Sigmoid colon (tissue), 7 donors: ENCODE measurements at places on chromosomes 12 and 14. TPM values are rescaled to one million over a fixed set of nuclear protein-coding genes. Genes with fewer than 3 reads are reported as not detected.
A peak's percentile ranks its signal among the peaks of the same experiment; 100 is the strongest.

- no peak overlapping the region for H3K27ac ChIP-seq
- no peak overlapping the region for H3K4me3 ChIP-seq
- DNase-seq, result no peak
- peaks cover 10% of the 10 kb centered on the region for H3K4me1 ChIP-seq
- H3K27me3 ChIP-seq, result no peaks in the 10 kb centered on the region
Observed at GRCh38 chr14:35875296-35875695, 49.2 kb downstream of the BRMS1L start.

The TTC7B gene
- 6.0 TPM for polyA plus RNA-seq

The P2RX2 gene
- 0.60 TPM for polyA plus RNA-seq

The SMAGP gene
- polyA plus RNA-seq, result 81.1 TPM

The CLEC1B gene
- polyA plus RNA-seq, result not detected

The TDRD9 gene
- polyA plus RNA-seq, result 1.2 TPM

The FAIM2 gene
- not detected for polyA plus RNA-seq

DNA sequence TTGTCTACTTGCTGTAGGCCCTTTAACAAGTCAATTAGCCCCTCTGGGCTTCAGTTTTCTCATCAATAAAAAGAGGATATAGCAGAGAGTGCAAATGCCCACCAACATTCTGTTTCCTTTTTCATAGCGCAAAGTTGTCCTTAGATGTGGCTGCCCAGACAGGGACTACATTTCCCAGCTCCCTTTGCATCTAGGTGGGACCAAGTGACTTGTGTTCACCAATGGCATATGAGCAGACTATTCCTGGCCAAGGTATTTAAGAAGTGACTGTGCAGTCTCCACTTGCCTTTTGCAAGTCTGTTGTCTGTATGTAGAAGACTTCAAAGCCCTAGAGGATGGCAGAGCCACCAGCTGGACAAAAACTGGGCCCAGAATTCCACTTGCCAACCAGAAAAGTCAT lies 59.7 kb downstream of the DAO start:
- H3K4me3 ChIP-seq, result no peak overlapping the region
- H3K27ac ChIP-seq, result no peak overlapping the region
- H3K27me3 ChIP-seq, result no peaks in the 10 kb centered on the region

The KRT6B gene
- 0.60 TPM for polyA plus RNA-seq

The CLEC12A gene
- polyA plus RNA-seq, result not detected

GRCh38 chr12:52042706-52043385 lies 8.4 kb upstream of the NR4A1 start:
- H3K27ac ChIP-seq, result peak overlapping the region; percentile 91
- H3K27me3 ChIP-seq, result no peaks in the 10 kb centered on the region
- H3K4me3 ChIP-seq, result no peak overlapping the region

The RD3L gene
- not detected for polyA plus RNA-seq

- no peaks in the 10 kb centered on the region for H3K4me1 ChIP-seq
- H3K27me3 ChIP-seq, result no peaks in the 10 kb centered on the region
Observed at GRCh38 chr14:105315211-105315721, 718 bp downstream of the PACS2 start.

The LALBA gene
- not detected for polyA plus RNA-seq

The CPNE8 gene
- polyA plus RNA-seq, result 10.5 TPM

DNA sequence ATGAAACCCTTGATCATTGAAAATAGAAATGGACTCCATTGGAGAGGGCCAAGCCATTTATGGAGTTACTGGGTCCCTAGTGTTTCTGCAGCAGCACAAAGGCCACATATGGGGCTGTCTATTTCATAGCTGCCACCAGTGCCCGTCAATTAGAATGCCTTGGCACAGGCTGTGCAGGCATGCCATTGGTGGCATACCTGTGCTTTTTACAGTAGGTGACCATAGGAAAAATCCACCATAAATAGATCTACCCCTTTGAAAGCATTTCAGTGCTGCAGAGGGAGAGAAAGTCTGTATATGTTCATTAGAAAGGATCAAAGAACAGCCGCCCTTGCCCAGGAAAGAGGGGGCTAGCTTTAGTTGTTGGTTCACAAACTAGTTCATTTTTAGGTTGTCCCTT lies 13.1 kb downstream of the MYBPC1 start:
- no peak for DNase-seq
- no peak overlapping the region for H3K4me3 ChIP-seq
- H3K36me3 ChIP-seq, result no peaks in the 10 kb centered on the region
- H3K27ac ChIP-seq, result no peak overlapping the region

DNA sequence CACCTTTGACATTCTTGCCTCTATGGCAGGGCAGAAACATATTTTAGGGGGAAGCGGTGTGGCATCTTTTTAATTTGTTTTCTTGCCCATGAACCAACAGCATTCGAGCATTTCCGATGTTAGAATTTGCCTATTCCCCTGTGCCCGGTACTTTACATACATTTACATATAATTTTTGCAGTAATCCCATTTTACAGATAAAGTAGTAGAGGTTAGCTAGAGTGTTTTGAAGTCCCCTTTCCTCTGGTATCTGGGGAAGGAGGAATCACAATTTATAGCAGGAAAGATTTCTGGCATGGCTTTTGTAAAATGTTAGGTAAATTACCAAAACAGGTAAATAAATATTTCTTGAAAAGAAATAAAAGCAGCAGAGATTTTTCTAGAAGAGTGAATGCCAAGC lies 1.6 kb downstream of the BORCS5 start:
- no peak overlapping the region for H3K4me3 ChIP-seq
- peak overlapping the region; percentile 100 for H3K27ac ChIP-seq
- no peak for DNase-seq
- H3K4me1 ChIP-seq, result peaks cover 15% of the 10 kb centered on the region
- H3K27me3 ChIP-seq, result no peaks in the 10 kb centered on the region

The SLC41A2 gene
- 15.8 TPM for polyA plus RNA-seq

- H3K27ac ChIP-seq, result no peak overlapping the region
- H3K4me1 ChIP-seq, result peaks cover 15% of the 10 kb centered on the region
- DNase-seq, result no peak
- H3K27me3 ChIP-seq, result no peaks in the 10 kb centered on the region
- no peak overlapping the region for H3K4me3 ChIP-seq
Observed at GRCh38 chr12:88391556-88391955, 188.7 kb downstream of the KITLG start.

The WASHC3 gene
- polyA plus RNA-seq, result 45.0 TPM

DNA sequence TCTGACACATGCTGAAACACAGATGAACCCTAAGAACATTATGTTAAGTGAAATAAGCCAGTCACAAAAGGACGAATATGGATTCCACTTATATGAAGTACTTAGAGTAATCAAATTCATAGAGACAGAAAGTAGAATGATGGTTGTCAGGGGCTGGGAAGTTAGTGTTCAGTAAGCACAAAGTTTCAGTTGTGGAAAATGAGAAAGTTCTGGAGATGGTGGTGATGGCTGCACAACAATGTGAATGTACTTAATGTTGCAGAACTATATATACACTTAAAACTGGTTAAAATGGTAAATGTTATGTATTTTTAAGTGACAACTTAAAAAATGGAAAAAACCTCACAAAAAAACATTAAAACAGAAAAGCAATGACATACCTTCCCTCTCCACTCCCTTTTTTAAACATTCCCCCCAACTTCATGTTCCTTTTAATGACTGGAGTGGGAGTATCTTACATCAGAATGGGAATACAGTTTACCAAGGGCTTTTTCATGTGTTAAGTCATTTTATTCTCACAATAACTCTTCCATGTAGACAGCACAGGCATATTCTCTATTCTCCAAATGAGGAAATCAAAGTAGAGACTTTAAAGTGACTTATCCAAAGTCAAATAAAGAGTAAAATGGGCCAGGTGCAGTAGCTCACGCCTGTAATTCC lies 24.0 kb downstream of the BTBD7 start:
- no peaks in the 10 kb centered on the region for H3K4me1 ChIP-seq
- no peak overlapping the region for H3K4me3 ChIP-seq
- no peak for DNase-seq
- H3K27ac ChIP-seq, result no peak overlapping the region
- no peaks in the 10 kb centered on the region for H3K27me3 ChIP-seq
